ENCODE measurements at places on chromosomes 12 and 14.

DNA sequence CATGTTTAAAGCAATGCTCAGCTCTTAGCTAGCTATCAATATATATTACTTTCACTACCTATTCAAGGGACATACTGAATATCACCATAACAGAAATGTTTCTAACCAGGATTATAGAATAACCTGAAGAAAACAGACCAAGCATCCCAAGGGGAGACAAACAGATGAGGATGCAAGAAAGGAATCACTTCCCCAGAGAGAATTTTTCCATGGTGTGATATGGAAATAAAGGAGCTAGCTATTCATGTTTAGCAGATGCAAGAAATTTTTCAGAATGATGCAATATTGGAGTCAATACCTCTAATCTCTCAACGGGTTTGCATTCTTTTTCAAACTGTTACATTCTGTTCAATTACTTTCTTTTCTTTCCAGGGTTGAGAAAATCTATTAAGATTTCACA, 538.9 kb upstream of the FLRT2 start:
- no peak for DNase-seq

DNA sequence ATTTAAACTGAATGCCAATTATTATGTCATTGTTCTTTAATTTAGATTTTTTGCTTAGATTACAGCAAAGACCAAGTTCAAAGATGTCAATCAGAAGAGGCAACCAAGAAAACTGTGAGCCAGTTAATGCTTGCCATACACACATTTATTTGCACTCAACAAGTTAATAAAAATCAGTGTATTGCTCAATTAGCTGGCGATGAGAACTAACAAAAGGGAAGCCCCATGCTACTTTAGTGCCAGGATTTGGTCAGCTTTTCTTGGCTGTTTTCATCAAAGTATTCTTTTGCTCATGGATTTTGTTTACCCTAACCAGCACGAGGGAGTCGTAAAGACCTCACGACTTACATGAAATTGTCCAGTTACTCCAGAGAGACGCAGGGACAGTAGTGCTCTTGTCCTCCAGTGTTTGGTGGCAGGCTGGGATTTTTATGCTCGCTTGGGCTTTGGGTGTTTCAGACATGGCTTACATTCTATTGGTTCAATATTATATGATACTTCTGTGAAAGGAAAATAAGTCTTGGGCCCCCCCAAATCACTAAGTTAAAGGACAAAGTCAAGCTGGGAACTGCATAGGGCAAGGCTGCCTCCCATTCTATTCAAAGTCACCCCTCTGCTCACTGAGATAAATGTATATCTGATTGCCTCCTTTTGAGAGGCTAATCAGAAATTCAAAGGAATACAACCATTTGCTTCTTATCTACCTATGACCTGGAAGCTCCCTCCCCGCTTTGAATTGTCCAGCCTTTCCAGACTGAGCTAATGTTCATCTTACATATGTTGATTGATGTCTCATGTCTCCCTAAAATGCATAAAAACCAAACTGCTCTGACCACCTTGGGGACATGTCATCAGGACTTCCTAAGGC, 7.4 kb upstream of the B4GALNT1 start:
- no peak for DNase-seq

- DNase-seq: no peak
These were observed 92.9 kb downstream of the FAR2 start for GRCh38 chr12:29241821-29242591.

- DNase-seq: no peak
These were observed 166.6 kb upstream of the ATP2B1 start for GRCh38 chr12:89875225-89875624.

DNA sequence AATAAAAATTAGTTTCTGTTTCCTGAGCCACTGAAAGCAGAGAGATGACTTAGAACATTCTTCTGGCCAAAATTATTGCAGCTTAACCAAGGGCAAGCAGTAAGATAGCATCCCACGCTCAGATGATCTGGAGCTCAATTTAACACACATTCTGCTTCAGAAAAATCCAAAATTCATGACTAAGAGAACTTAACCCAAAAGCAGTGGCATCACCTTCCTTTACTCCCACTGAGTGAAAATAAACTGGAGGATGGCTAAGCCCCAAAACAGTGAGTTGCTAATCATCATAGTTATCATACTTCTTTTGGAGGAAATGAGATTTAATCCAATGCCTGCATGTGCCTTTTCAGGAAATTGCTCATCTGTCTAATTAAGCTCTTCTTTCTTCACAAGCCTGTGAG, 195.4 kb downstream of the DUSP6 start:
- DNase-seq: no peak

GRCh38 chr14:42778984-42779383, 1172.3 kb downstream of the LRFN5 start:
- DNase-seq: no peak

DNA sequence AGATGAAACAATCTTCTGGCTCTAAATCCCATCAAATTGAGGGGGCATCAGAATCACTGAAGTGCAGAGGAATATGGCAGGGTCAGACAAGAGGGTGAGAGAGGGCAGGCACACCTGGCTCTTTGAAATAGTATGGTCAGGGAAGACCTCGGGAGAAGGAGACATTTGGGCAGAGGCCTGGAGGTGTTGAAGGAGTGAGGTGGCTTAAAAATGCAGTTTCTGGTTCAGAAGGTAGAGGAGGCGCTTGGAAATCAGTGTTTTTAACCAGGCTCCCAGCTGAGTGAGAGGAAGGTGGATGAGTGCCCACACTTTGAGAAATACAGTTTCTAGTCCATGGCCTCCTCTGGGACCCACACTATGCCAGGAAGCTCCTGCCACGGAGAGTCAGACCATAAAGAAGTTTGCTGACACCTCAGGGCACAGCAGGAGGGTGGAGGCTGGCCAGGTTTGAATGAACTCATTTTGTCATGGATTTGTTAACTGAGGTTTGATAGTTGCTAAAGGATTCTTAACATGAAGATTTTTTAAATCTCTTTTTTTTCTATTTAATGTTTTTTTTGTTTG, 20.1 kb downstream of the NID2 start:
- DNase-seq: no peak

GRCh38 chr14:63565448-63565847, 22.3 kb upstream of the PPP2R5E start:
- no peak for DNase-seq

GRCh38 chr14:49770212-49770817, 2.4 kb downstream of the KLHDC2 start:
- DNase-seq: no peak

DNA sequence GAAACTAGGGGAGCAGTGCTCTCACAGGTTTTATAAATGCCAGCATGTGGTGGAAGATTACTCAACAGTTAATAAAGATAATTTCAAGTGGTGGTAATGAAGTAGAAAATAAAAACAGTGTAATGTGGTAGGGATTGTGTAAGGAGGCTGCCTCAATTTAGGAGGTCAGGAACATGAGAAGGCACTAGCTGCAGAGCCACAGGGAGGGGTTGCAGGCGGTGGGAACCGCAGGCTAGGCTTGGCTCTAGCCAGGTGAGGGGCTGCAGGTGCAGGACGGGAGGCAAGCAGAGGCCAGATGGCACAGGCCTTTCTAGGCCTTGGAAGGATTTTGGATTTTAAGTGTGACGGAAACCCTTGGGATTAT, 768 bp downstream of the METTL25 start:
- no peak for DNase-seq

DNA sequence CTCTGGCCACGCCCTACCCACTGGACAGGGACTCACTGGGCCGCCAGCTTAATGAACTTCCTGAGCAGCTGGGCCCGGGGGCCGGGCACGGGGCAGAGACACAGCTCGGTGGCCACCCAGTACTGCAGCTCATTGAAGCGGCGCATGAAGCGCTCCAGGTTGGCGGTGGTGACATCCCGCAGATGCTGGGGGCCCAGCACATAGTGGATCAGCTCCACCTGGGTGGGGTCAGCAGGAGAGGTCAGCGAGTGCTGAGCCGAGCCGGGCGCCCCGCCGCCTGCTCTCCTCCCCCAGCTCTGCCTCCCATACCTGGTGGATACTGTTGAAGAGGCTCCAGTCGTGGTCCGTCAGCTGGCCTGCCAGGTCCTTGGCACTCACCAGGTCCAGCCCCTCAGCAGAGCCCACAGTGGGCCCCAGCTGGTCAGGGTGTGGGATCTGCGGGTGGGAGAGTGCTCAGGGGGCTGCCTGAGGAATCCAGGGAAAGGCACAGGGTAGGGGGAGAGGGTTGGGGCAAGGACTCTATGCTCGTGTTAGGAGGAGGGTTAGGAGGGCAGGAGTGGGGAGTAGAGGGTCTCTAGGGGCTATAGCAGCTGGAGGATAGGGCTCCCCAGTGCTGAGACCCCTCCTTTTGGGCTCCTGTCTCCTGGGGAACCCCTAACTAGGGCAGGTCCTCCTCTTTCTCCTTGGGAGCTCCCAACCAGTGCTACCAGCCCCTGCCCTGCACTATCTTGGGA, 15.5 kb upstream of the ENDOU start:
- peak; percentile 22 for DNase-seq

GRCh38 chr12:109020796-109021380, at the start of gene SVOP:
Gene SVOP, minus strand, starts transcription at chr12:109021068. Its CDS starts 200 bp downstream, at chr12:109020868.
- peak; percentile 74 for DNase-seq

DNA sequence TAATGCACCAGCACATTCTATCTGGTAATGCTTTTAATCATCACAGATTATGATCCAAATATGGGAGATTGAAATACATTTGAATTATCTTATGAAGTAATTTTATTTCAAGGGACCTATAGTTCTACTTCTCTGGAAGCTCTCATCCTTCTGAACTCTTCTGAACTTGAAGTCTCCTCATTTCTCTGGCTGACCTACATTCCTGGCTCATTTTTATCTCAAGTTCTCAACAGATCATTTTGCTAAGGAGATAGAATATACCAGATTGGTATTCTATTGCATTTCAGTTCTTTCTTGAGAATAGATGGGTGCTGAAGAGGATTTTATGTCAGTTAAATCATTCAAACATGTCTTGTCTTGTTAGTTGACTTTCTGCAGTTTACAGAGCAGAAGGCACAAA, 7.9 kb downstream of the HMGA2 start:
- no peak for DNase-seq

DNA sequence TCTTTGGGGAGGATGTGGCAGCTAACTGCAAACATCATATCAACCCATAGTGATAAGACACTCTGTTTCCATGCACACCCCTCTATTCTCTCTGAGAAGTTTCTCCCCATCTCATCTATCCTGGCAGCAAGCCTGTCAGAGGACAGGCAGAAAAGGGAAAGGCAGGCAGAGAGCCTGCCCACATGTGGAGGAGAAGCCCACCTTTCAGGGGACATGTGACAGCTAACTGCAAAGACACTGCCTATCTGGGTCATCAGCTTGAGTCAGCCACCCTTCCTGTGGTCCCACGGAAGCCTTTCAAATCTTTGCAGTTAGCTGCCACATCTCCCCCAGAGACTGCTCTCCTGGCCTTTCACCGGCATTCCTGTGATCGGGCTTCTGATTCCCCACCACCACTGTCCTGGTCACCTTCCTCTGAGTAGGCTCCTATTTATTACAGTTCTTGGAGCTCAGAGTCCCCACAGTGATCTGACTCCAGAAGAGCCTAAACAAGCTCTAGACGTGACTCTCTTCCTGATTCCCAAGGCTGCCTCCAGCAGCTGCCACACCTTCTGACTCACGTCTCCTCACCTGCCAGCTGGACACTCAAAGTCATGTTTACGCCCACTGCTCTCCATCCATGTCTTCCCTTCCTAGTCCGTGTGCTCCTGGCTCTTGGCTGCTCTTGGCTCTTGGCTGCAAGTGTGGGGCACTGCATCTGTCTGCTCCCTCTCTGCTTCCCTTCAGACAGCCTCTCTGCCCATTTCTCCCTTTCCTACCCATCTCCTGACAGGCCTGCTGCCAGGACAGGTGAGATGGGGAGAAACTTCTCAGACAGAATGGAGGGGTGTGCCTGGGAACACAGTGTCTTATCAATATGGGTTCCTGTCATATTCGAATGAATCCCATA, 7.5 kb upstream of the KRT1 start:
- DNase-seq: no peak

- DNase-seq: no peak
These were observed 32.2 kb downstream of the STK38L start for GRCh38 chr12:27276275-27276674.

GRCh38 chr12:13257356-13257875, 60.9 kb downstream of the EMP1 start:
- DNase-seq: no peak

DNA sequence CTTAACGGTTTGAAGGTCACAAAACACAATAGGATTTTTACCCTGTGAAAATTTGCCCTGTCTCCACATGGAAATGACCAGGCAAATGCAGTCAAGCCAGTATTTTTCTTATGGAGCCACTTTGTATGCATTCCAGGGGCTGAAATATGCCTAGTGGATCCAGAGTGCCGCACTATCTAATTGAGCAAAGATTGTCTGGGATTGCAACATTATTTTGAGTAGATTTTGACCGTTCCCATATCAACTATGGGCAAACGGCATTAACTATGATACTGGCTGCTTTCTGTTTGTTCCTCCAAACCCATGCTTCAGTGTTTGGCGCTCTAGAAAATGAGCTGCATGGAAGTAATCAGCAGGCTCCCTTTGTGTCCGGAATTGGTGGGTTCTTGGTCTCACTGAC, 223.0 kb downstream of the BTG1 start:
- no peak for DNase-seq

GRCh38 chr12:12534975-12535374, 27.7 kb downstream of the DUSP16 start:
- no peak for DNase-seq

DNA sequence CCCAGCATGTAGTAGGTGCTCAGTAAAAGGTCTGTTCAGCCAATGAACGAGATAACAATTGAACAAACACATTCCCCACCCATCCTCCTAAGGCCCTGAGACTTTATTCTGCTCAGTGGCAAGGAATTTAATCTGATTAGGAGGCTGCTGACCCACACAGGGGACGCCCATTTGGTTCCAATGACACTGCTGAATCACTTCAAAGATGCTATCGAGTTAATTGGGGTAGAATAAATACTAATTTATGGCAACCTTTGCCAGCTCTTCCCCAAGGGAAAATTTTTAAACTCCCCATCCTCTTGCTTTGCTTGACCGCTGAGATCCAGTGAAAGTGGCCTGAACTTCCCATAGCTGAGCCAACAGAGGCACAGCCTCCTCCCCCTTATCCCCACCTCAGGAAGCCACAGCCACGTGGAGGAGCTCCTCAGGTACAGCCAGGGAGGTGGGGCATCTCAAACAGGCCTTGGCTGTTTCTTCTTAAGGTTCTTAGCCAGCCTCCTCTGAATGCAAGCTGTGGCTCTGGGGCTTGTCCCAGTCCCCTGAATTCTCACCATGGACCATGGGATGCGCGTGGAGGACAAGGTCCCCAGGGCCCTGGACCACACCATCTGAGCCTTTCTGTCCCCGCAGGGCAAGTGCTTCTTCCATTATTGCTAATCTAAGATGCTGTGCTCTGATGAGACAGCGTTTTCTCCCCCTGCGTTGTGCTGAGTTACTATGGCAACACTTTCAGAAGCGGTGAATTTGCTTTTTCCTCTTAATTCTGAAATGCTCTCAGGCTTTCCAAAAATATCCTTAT, 26.7 kb downstream of the C14orf132 start:
- no peak for DNase-seq

Measured in C1 segment of cervical spinal cord (tissue), 14 donors.